ENCODE measurements at places on chromosomes 11 and 22.

GRCh38 chr11:120780239-120780638 lies 243.7 kb upstream of the TBCEL start:
- no peak for DNase-seq

GRCh38 chr11:72736452-72737069 lies 15.6 kb downstream of the ARAP1 start:
- DNase-seq = peak; percentile 17

DNA sequence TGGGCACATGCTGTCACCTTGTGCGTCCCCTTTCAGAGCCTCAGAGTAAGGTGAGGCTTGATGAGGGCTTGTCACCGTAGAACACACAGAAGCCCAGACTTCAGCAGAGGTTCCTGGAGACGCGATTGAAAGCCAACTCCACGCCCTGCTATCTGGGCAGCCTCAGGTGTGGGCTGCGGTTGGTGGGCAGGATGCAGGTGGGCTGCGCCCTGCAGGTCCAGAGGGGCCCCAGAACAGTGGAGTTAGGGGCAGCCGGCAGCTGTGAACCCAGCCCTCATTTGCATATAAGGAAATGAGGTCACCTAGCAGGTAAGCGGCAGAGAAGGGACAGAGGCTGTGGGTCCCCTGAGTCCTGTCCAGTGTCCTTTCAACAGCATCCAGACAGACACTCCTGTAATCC lies 15.4 kb downstream of the PHLDA2 start:
- no peak for DNase-seq

GRCh38 chr22:46439576-46440465 lies 97.6 kb downstream of the CELSR1 start:
- no peak for DNase-seq

DNA sequence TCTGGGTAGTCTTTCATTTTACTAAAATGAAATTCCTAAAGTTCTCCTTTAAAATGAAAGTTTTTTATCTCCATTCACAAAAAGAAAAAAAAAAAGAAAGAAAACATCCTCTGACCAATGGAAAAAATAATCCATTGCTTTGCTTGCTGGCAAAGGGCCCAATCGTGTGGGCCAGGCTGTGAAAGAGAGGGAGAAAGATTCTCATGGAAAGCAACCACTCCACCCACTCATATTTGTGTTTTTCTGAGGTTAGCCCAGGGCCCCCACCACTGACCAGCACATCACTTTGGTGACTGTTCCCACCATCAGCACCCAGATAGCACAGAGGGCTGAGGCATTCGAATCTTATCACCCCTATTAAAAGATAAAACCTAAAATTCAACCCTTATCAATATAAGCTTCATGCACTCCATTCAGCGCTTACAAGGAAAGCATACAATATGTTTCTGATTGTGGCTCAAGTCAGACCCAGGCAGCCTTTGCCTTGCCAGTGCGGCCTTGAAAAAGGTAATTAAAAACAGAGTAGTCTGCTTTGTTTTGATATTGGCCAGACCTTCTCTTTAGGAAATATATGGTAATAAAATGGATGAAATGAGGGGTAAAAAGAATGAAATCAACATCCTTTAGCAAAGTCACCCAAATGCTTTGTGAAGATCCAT lies 192.8 kb downstream of the ETS1 start:
- DNase-seq = no peak

- DNase-seq = no peak
These were observed 3.8 kb upstream of the SCGB1D1 start for GRCh38 chr11:62186195-62186594.
